ENCODE measurements at places on chromosomes 4 and X.

DNA sequence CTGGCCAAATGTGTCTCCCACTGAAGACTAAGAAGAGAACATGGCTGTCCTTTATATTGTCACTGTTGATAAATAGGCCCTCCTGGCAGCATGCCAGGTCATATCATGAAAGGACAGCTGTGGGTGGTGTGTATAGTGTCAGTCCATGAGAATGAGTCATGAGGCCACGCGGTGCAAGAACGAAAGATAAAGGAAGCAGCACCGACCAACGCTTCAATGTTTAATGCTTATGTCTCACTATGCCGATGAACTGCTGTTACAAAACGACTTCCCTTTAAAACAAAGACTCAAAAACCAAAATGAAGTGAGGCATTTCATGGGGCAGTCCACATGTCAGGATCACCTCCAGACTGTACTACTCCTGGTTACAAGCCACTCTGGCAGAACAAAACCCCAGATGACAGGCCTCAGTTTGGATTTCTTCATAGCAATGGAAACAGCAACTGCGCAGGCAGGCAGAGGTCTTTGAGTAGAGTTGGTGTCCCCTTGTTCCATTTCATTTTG, 5.2 kb upstream of the TCEANC start:
- DNase-seq = peak; percentile 75

- no peak for DNase-seq
Measured at GRCh38 chr4:167419468-167420140, 185.3 kb upstream of the SPOCK3 start.

GRCh38 chrX:1389993-1390285, 2.0 kb downstream of the SLC25A6 start:
- no peak for DNase-seq

DNA sequence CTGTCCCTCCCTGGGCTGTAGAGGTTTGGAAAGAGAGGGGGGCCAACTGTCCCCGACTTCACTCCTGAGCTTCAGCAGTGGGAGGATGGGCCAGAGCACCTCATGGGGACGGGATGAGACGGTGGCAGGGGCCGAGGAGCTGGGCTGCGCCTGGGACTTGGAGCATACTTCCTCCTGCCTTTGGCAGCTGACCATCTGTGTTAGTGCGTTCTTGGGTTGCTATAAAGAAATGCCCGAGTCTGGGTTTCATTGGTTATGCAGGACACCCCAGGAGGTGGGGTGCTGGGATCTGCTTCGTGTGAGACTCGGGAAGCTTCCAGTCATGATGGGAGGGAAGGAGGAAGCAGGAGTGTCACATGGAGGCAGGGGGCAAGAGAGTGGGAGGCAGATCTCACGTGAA, 7.4 kb downstream of the PSAPL1 start:
- no peak for DNase-seq

GRCh38 chr4:158856852-158857251, 88.0 kb downstream of the FNIP2 start:
- DNase-seq = no peak

- no peak for DNase-seq
Measured at GRCh38 chr4:46946919-46947536, 38.0 kb upstream of the COX7B2 start.

GRCh38 chr4:16205298-16206164, 20.7 kb downstream of the TAPT1 start:
- DNase-seq = no peak

- peak; percentile 73 for DNase-seq
Measured at GRCh38 chrX:153934762-153935325, at the start of gene NAA10. NAA10 (minus strand) TSS chrX:153935037; CDS start chrX:153934904, 133 bp downstream.

GRCh38 chrX:154602766-154603437, 16.2 kb downstream of the CTAG1B start:
- no peak for DNase-seq

GRCh38 chr4:73676861-73677323, 56.7 kb upstream of the RASSF6 start:
- DNase-seq = no peak

GRCh38 chrX:119728487-119728886, 29.9 kb upstream of the SOWAHD start:
- DNase-seq = no peak

- DNase-seq = no peak
Measured at GRCh38 chrX:1610736-1611135, 4.1 kb upstream of the ASMT start.

DNA sequence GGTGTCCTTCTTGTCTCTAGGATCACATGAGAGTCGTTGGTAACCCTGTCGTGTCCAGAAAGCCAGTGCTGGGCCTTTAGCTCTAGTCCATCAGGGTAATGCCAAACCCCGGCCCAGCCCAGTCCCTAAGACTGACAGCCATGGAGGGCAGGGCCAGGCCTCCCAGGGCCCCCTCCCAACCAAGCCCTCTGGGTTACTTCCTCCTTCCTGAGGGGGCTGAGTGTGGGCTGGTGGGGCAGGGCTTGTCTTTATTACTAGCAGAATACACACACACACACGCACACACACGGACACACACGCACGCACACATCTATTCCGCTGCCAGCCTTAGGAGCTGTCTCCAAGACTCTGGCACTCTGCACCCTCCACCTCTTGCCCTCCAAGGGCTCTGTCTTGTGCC, 35.6 kb upstream of the CDKN2AIP start:
- DNase-seq = no peak

DNA sequence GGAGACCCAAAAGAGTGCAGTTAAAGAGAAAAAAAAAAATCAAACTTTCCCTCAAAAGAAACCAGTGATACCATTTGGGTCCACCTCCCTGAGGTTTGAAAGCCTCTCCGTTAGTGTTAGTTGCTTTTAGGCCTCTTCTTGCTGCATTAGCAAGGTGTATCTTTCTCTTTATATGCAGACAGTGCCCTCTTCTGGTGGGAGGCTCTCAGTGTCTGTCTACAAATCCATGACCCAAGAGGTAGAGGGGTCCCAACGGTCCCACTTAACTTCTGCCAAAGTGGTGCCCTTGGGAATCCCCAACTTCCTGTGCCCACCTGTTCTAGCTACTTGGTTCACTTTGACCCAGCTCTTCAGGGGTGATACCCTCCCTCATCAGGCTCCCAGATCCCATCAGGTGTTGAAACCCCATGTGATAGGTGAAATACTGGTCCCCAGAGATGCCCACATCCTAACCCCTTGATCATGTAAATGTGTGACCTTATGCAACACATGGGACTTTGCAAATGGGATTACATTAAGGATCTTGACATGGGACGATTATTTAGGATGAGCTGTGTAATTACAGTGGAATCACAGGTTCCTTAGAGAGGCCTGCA, 63.7 kb upstream of the CD99 start:
- peak; percentile 54 for DNase-seq

- DNase-seq = no peak
Measured at GRCh38 chrX:19743386-19743785, 144.0 kb downstream of the SH3KBP1 start.

- DNase-seq = no peak
Measured at GRCh38 chrX:70338290-70338689, 48.4 kb downstream of the KIF4A start.

GRCh38 chrX:69142788-69143469, 22.3 kb downstream of the PJA1 start:
- no peak for DNase-seq

DNA sequence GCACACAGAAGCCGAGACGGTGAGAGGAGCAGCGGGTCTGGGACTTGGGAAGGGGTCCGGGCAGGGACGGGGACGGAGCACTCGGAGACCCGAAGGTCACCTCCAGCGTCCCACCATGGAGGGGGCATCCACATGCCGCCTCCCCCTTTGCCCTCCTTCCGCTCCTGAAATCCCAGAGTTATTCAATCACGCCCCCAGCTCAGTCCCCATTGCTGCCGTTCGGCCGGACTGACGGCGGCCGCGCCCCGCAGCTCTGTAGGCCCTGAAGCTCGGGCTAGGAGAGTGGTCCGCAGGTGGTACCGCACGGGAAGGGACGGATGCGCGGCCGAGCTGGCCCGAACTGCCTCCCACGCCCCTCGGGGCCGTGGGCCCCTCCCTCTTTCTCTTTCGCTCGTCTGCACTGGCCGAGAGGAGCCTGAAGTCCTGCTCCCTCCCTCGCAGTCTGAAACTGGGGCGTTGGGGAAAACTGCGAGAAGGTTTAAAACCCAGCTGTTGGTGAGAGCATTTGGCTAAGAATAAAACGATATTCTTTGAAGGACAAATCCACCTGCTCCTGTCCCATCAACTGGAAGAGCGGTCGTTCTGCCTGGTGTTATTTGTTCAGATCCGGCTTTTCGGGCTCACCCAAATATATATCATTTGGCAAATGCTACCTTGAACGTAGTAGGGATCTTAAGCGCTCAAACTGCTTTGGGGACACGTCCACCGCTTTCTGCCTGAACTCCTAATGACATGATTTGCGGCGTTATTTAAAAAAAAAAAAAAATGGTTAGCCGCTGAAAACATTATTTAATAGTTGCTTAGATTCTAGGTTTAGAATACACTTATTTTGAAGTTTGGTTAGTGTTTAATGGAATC, 719 bp downstream of the USO1 start:
- DNase-seq = peak; percentile 78

DNA sequence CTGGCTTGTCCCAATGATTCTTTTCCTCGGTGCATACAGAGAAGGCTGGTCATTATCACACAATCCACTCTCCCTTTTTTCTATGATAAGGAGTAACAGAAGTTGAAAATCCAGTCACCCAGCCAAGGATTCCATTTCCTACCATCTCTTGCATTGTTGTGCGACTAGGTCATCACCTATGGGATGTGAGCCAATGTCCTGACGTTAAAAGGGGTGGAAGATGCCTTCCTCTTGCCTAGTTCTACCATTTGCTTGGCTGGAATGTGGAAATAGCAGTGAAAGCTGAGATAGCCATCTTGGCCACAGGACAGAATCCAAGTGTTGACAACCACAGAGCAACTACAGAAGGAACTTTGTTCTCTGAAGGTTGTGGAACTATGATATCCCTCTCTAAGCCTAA, 132.2 kb upstream of the KIT start:
- no peak for DNase-seq

DNA sequence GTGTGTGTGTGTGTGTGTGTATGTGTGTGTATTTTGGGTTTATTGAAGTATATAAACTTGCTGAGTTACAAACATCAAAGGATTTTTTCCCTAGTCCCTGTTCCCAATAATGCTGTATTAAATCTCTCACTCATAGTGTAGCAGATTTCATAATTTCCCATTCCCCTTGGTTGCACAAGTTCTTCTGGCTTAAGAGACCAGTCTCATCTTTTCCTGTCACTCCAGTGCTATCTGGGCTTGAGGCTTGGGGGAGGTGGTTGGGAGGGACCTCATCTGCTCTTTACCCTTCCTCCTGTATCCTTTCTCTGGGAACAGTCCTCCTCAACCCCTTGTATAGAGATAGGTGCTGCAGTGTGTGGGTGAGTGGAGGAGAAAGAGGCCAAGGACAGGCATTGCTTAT, 285.4 kb upstream of the BOD1L1 start:
- DNase-seq = no peak

Data from activated T-cell treated with anti-CD3 and anti-CD28 coated beads, Interleukin-2, amount 50 U/mL, for 72 hours (primary cell).